Epithelial cell of umbilical artery (primary cell): ENCODE measurements at places on chromosomes 7 and 10. TPM values are rescaled to one million over a fixed set of nuclear protein-coding genes. Genes with fewer than 3 reads are reported as not detected.

HABP2 gene
- not detected in 2 replicates for total RNA-seq

C10orf67 gene
- total RNA-seq, result under 0.01 TPM in 1 of 2 replicates, not detected in the other

FKBP6 gene
- not detected in 2 replicates for total RNA-seq

HIPK2 gene
- 8.1 and 8.8 TPM in 2 replicates for total RNA-seq

LIPM gene
- total RNA-seq, result not detected in 2 replicates

FFAR4 gene
- not detected in 2 replicates for total RNA-seq

CNTNAP2 gene
- not detected in 2 replicates for total RNA-seq

MRPS17 gene
- 23.7 and 33.3 TPM in 2 replicates for total RNA-seq

TMEM130 gene
- under 0.01 TPM in 1 of 2 replicates, not detected in the other for total RNA-seq

ZCCHC24 gene
- total RNA-seq, result 1.9 and 2.7 TPM in 2 replicates

KCNH2 gene
- under 0.01 and 0.15 TPM in 2 replicates for total RNA-seq

CCL24 gene
- total RNA-seq, result not detected in 2 replicates
